Kidney glomerular epithelial cell (primary cell): ENCODE measurements at places on chromosomes 4 and X.

- peak; percentile 87 for DNase-seq
Measured at GRCh38 chr4:76208005-76208765, 5.4 kb downstream of the SCARB2 start.

GRCh38 chr4:1291996-1292702, 2.5 kb downstream of the MAEA start:
- no peak for DNase-seq

GRCh38 chrX:72102760-72103159, 29.0 kb downstream of the RTL5 start:
- peak; percentile 39 for DNase-seq

DNA sequence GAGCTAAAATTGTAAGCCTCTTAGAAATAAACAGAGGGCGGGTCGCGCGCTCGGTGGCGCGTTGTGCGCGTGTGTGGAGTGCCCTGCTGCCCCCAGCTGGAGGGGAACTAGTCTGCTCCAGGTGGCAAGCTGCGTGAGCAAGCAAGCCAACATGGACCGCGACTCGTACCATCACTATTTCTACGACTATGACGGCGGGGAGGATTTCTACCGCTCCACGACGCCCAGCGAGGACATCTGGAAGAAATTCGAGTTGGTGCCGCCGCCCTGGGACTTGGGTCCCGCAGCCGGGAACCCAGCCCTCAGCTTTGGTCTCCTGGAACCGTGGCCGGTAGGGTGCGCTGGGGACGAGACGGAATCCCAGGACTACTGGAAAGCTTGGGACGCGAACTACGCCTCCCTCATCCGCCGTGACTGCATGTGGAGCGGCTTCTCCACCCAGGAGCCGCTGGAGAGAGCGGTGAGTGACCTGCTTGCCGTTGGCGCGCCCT, 66.1 kb downstream of the DNAAF6 start:
- no peak for DNase-seq

- no peak for DNase-seq
Measured at GRCh38 chr4:153706519-153706918, 22.4 kb downstream of the TLR2 start.
